ENCODE measurements at places on chromosomes 1 and 21. TPM values are rescaled to one million over a fixed set of nuclear protein-coding genes. Genes with fewer than 3 reads are reported as not detected.

DNA sequence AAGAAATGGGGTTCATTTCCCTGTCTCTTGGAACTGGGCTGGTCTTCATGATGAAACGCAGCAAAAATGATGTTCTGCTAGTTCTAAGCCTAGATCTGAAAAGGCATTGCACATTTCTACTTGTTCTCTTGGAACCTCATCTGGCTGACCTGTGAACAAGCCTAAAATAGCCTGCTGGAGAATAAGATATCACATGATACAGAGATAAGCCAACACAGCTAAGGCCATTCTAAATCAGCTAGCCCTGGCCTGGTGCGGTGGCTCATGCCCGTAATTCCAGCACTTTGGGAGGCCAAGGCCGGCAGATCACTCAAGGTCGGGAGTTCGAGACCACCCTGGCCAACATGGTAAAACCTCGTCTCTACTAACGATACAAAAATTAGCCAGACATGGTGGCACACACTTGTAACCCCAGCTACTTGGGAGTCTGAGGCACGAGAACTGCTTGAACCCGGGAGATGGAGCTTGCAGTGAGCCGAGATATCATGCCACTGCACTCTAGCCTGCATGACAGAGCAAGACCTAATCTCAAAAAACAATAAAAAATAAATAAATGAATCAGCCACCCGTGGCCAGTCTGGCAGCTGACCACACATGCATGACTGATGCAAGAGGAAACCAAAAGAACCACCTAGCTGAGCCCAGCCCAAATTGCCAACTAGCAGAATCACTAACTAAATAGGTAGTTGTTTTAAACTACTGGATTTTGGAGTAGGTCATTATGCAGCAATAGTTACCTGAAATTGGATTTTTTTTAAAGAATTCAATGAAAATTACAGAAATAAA lies 18.0 kb downstream of the CD244 start:
- peak; percentile 35 for DNase-seq

GRCh38 chr1:209767096-209767495 lies 11.2 kb downstream of the TRAF3IP3 start:
- no peak for DNase-seq

DNA sequence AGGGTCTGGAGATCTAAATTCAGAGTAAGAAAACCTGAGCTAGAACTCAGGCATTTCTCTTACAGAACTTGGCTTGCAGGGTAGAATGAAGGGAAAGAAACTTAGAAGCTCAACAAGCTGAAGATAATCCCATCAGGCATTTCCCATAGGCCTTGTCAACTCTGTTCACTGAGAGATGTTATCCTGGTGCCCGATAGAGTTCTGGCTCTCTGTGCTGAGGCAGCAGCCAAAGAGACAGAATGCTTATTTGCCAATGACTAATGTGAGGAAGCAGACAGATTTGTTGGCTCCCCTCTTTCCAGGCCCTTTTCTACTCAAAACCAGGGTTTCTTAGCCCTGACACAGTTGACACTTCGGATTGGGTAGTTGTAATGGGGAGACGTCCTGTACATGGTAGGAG lies 22.3 kb upstream of the TRIM45 start:
- no peak for DNase-seq

GRCh38 chr1:41918450-41919043 lies at the start of gene HIVEP3:
HIVEP3 (minus strand) TSS chr1:41918922.
- DNase-seq, result no peak

DNA sequence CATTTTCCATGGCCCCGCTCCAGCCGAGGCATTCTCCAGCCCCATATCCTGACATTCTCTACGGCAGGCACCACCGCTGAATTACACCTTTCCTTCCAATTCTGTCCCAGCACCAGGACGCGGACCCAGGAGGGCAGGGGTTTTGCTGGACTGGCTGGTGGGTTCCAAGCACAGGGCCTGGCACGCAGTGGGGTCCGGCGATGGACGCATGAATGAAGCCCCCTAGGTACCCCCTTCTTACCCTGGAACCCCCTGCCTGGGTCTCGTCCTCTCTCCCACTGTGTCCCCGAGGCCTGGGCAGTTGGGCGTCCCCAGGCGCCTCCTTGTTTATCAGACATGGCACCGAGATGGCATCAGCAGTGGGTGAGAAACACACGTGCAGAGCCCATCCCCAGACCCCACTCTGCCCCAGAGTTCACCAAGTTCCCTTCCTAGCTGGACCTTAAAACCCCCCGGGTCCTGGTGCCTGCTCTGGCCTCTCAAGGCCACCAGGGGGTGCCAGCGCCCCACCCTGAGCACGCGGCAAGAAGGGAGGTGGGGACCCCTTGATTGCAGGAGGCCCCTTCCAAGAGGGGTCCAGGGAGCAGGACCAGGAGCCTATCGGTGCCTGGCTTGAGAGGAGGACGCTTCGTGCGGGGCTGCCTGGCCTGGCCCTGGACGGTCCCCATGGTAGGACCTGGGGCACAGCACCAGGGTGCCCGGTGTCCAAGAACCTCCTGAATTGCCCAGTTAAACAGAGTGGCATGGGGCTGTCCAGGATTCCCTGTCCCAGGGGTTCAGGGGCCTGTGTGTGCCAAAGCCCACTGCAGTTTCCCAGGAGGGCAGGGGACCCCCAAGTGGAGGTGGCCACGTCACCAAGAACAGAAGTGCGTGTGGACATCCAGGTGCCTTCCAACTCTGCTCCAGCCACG lies 46.1 kb downstream of the MEGF6 start:
- DNase-seq, result no peak

- no peak for DNase-seq
These were observed 34.1 kb downstream of the EGLN1 start for GRCh38 chr1:231387770-231388669.

Gene ARHGAP29
- total RNA-seq, result 7.9 TPM

Gene IVL
- total RNA-seq, result 1.6 TPM
